Stimulated activated CD4-positive, alpha-beta T cell treated with anti-CD3 and anti-CD28 coated beads, Interleukin-4, amount 100 ng/mL, for 4 hours (primary cell): ENCODE measurements at places on chromosomes 4 and X.
A peak's percentile ranks its signal among the peaks of the same experiment; 100 is the strongest.

DNA sequence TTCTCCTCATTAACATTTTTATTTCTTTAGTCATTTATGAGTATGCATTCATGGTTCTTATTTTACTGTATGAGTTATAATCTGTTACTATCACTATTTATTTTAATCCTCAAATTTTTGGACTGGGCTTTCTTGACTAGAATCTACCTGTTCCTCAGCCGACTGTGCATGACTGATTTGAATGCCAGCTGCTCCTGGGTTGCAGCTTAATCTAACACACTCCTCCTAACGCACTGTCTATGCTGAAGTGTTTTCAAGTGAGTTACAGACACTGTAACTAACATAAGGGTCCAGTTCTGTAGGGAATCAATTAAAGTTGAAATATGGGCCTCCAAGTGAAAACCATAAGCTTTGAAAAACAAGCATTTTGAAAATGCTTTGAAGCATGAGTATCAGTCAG is 137.4 kb upstream of the ARSJ start:
- no peak for DNase-seq

- peak; percentile 38 for DNase-seq
Measured at GRCh38 chr4:1337376-1337831, 9.6 kb upstream of the UVSSA start.

- no peak for DNase-seq
Measured at GRCh38 chrX:93538575-93538974, 134.8 kb downstream of the NAP1L3 start.

GRCh38 chr4:139651282-139652194 is 14.1 kb upstream of the MGST2 start:
- DNase-seq = peak; percentile 56

- DNase-seq = no peak
Measured at GRCh38 chr4:108060164-108060563, 70.5 kb downstream of the HADH start.

DNA sequence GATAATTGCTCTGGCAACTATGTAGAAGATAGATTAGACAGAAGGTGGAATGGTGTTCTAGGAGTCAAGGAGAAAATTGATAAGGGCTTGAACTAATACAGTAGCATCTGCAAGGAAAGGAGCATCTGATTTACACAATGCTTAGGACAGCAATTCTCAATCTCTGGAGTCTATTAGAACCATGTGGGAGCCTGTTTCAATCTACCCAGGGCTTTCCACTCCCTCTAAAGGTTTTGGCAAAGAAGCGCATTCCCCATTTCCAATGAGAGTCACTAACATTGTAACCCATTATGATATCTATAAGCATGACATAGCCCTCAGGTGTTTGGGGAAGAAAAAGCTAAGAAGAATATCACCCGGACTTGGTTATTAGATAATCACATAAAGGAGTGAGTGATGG is 168.2 kb downstream of the COL25A1 start:
- DNase-seq = no peak

DNA sequence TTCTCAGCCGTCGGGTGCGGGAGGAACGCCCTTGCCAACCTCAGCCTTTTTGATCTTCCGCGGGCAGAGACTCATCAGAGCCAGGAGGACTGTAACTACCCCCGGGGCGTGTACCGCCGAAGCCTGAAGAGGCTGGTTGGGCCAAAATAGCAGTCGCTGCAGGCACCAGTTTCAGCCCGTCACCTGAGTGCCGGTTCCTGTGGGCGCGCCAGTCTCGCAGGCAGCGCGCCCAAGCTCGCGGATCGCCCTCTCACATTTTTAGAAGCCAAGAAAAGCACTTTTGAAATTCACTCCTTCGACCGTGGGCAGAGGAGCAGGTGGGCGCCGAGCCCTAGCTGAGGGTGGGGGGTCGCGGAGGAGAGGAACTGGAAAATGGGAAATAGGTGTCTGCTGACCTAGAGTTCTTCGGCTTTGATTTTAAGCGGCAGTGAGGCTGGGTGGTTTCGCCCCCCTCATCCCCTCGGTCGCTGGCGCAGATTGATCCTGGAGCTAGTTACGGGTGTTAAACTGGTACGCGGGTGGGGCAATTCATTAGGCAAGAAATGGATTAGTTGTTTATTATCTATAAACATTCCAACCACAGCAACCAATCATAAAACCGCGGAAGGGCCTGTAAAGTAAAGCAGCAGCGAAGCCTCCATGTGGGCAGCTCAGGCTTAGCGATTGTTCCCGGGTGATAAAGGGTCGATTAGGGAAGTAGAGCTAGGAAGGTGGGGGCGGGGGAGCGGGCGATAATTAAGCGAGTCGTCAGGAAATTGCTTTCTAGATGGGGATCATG is 69.2 kb downstream of the FBXO8 start:
- DNase-seq = no peak

DNA sequence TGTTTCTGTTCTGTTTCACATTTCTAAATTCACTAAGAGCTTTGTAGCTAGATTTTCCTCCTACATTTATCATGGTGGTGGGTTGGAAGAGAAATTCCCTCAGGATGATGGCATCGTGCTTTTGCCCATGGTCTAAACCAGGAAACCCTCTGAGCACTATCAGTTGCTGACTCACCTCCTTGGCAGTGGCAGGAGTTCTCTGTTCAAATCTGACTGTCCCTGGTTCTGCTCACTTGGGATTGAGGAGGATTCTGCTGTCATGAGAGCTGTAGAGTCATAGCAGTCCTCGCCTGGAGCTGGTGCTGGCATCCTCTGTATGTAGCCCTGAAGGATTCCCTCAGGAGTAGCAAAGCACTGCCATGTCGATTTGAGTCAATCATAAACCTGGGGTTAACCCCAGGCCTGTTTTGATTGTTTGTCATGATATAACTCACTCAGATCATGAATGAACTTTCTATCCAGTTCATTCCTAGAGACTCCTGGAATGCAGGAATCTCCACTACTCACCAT is 9.4 kb downstream of the TEX13A start:
- DNase-seq = no peak

DNA sequence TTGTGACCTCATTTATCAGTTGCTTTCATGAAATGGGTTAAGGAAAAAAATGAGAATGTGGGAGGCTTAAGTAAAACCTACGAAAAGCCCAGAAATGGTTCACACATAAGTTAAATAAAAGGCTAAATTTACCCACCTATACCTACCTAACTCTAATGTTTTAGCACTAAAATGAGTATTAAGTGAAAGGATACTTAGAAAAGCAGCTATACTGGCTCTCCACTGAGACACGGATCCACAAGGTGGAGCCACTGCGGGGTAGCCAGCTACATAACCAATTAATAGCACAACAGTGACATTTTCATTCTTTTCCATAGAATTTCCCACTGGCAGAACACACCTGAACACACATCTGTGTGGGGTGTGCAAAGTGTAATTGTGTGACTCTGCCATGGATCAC is 101.9 kb downstream of the MAML3 start:
- peak; percentile 25 for DNase-seq

GRCh38 chr4:7841071-7841470 is 98.6 kb downstream of the AFAP1 start:
- DNase-seq = no peak

DNA sequence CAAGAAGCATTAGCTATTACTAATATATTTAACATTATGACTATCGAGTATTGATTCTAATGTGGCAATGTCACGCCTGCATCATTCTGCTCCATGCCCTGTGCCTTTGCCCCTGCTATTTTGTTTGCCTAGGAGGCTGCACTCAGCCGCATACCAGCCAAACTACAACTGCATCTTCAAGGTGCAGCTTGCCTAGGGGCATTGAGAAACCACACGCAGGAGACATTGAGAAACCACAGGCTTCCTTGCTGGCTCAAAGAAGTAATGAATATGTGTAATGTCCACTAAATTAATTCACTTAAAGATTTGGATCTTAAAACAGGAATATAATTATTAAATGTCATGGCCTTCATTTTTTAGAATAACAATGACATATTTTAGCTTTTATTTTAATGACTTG is 683.6 kb upstream of the TENM3 start:
- DNase-seq = no peak

DNA sequence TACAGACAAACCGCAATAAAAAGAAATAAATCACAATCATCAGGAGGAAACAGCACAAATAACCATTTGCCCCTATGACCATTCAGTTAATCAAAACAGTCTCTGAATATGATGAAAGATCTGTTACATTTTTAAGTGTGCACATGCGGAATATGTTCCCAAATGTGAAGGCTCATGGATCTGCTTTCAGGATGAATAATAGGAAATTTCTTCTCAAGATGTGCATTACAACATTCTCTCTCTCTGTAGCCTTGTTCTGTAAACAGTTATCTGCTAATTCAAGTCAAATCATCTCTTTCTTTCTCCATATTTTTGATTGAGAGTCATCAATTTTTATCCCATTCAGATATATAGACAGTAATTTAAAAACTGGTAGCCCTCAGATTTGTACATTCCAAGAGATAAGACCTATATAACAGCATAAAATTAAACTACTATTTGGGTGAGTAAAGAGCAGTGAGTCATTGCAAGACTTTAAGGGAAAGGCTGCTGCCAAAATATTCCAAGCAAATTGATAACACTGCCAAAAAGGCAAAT is 433.9 kb upstream of the ATOH1 start:
- no peak for DNase-seq

- DNase-seq = no peak
Measured at GRCh38 chrX:41108463-41109205, 23.4 kb downstream of the USP9X start.

DNA sequence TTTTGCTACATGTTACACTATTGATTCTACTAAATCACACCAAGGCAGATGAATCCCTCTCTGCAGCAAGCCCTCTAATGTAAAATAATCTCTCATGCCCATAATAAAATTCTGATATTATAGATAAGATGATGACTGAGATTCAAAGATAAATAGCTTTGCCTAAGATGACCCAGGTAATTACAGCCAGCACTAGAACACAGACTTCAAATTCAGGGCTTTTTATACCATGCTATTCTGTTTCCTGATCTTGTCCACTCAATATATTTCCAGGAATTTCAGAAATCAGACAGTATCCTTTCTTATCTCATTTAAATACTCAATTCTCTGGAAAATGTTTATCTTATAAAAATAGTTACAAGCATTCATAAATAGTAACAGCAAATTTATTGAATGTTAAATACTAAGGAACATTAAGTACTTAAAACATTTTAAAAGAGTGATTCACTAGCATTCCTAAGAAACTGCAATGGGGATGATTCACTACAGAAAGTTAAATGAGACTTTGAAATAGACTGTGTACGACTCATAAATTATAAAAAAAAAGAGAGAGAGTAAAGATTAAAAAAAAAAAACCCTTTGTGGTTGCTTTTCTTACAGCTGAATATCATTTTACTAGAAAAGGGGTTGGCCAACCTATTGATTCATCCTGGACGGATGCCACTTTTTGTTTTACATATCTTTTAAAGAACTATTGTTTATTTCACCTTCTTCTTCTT is 45.8 kb upstream of the IL21 start:
- no peak for DNase-seq

DNA sequence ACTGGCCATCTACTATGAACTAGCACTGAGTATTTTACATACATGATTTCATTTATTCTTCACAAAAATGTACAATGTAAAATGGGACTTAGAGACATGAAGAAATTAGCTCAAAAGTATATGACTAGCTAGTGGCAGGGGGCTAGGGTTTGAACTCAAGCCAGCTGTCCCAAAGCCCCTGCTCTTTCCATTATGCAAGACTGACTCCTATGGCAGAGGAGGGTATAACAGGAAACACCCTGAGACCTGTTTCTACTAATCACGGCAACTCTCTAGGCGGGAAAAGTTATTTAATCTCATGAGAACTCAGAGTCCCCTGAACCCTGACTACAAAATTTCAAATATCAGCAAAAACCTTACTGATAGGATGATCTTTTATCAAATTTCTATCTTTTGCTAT is 150.6 kb downstream of the PRDM5 start:
- no peak for DNase-seq

DNA sequence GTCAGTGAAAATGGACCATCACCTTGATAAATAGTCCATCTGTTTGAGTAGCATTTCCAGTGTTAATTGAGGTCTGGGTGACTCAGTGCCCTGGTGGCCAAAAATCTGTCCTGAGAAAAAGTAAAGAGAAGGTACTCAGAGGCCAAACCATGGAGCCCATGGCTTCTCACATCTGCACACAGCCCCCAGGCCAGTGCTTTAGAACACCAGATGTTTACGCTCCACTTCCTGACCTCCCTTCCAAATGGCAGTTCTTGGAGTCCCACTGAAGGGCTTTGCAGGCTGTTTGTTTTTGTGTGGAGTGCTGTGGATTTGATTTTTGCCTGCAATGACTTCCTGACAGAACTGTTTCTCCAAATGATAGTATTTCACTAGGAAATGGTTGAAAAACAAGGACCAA is 60.2 kb upstream of the GPC4 start:
- no peak for DNase-seq

GRCh38 chrX:72358313-72358712 is 52.6 kb upstream of the CITED1 start:
- DNase-seq = no peak

DNA sequence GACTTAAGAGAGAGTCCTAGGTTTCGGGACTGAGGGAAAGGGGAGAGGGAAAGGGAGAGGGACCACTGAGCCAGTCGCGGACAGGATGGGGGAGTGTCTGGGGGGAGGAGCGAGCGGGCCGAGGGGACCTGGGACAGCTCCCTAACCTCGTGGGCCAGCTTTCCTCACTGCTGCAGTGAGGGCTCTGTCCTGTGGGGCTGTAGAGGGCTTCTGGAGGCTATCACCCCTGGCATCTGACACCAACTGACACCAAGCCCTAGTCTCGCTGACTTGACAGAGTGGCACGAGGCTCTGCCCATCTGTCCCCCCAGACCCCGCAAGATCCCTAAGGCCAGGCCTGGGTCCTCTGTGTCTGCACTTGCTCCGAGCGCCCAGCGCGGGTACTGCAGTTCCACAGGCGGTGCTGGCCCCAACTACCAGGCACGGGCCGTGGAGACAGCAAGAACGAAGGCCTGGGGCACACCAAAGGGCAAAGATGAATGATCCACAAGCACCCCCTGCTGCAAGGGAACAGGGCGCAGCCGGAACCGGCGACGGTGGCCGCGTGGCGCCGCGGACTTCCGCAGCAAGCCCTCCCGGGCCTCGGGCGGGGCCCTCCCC is 465 bp downstream of the HAUS7 start:
- DNase-seq = peak; percentile 18

- no peak for DNase-seq
Measured at GRCh38 chr4:165626316-165626715, 246.7 kb upstream of the TLL1 start.

GRCh38 chrX:2463973-2464676 is 36.7 kb downstream of the DHRSX start:
- no peak for DNase-seq

DNA sequence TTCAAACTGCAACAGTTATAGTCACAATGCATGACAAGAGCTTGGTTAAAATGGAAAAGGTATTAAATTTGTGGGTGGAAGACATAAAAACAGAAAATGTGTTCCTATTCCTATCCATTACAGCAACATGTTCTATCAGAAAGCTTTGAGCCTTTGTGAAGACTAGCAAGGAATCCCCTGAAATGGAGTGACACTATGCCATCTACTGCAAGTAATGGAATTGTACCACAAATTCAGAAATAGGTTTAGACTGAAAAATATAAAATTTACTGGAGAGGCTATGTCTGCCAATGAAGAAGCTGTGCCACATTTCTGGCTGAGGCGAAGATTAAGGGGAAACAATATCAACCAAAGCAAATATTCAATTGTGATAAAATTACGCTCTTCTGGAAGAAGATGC is 247.9 kb downstream of the ADAM29 start:
- no peak for DNase-seq
